Epithelial cell of proximal tubule (primary cell): ENCODE measurements at places on chromosomes 3 and 15. TPM values are rescaled to one million over a fixed set of nuclear protein-coding genes. Genes with fewer than 3 reads are reported as not detected.

DNA sequence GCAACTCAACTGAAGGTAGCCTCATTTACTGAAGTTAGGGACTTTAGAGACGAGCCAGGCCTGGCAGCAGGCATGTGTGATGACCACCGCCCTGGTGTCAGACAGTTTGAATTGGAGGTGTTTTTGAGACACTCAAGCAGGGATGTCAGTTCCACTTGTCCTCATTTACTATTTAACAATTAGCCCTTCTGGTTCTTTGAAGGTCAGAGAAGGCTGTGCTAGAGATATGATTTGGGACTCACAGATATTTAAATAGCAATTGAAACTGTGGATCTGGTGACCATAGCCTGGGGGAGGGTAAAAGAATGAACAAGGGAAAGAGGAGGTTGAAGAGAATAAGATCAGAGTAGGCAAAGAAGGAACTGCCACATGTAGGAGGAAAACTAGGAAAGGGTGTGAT, 74.6 kb downstream of the REC114 start:
- no peak for DNase-seq

- no peak for DNase-seq
Observed at GRCh38 chr3:142694225-142694624, 29.6 kb upstream of the TRPC1 start.

DNA sequence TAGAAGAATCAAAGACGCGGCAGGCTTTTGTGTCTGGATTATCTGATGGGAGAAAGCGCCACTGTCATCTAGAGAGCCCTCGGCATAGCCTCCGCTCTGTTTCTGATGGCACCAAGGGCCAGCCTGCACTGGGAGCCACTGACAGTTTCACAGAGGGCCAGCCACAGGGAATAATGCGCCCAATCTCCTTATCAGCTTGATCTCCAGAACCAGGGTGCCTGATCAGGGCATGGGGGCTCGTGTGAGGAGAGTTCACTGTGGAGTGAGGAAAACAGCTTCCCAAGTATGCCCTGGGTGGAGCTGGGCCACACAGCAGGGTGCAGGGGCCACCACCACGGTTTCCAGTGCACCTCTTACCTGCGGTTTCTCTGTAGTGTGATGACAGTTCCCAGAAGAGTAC, 29.8 kb upstream of the CLK3 start:
- no peak for DNase-seq

DNA sequence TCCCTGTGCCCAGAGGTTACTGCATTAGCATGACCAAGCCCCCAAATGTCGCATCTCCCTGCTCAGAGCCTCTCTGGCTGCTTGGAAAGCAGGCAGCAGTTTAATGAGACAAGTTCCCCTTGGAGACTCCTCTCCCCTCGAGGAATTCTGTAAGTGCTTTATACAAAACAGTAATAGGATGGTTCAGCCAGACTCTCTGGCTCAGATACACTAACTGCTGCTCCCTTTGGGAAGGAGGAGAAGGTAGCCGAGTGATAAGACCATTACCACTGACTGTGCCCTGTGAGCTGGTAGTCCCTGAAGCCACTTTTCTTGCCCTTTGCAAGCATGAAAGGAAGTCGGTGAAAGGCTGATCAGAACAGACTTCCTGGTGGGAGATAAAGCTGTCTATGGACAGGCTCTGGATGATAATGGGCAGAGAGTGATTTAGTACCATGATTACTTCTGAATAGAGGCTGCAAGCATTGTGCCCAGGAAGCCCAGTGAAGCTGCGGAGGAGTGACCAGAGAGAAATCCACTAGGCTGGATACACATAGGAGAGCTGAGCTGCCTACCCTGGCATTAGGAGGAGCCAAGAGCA, 100.8 kb downstream of the SEMA6D start:
- no peak for DNase-seq

GRCh38 chr3:136070953-136071949, 105.7 kb downstream of the PPP2R3A start:
- no peak for DNase-seq

- DNase-seq: no peak
Observed at GRCh38 chr3:12991481-12991837, 81.8 kb downstream of the IQSEC1 start.

GRCh38 chr3:129937717-129938116, 36.8 kb upstream of the TRH start:
- DNase-seq: no peak

DNA sequence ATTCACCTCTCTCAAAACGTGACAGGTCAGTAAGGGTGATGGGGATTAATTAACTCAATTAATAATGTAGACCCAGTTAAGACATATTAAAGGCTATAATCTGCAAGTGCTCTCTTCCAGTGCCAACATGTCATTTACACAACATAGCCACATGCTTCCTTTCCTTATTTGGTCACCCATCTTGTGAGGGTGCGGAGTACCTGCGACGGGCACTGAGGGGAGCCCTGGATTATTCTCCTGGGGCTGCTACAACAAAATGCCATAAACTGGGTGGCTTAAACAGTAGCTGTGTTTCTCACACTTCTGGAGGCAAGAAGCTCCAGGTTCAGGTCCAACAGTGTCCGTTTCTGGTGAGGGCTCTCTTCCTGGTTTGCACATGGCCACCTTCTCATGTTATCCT, 157.4 kb upstream of the LRTM1 start:
- DNase-seq: no peak

GRCh38 chr15:82936966-82937711, 15.4 kb downstream of the HOMER2 start:
- DNase-seq: no peak

DNA sequence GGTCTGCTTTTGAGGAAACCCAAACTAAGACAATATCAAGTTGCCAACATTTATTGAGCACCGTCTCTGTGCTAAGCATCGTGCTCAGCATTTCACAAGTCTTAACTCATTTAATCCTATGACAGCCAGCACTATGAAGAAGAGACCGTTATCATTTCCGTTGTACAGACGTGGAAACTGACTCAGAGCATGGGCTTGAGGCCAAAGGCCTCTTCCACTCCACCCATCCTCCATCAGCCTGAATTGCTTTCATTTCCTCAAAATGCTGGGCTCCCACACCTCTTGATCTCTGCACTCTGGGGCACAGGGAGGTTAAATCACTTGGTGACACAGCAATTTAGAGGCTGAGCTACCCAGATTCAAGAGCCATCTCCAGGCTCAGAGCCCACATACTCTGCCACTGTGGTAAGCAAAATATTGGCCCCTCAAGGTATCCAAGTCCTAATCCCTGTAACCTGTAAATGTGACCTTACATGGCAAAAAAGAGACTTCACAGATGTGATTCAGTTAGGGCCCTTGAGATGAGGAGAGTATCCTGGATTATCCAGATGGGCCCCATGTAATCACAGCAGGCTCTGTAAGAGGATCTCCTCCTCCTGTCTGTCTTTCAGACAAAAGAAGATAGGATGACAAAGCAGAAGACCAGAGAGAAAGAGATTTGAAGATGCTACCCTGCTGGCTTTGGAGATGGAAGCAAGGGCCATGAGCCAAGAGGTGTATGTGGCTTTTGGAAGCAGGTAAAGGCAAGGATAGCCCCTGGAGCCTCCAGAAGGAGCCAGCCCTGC, 24.3 kb upstream of the FLNB start:
- DNase-seq: no peak

- peak; percentile 43 for DNase-seq
Observed at GRCh38 chr3:189001559-189001958, 170.2 kb upstream of the TPRG1 start.

- no peak for DNase-seq
Observed at GRCh38 chr15:80093854-80094418, 34.5 kb downstream of the ZFAND6 start.

- DNase-seq: no peak
Observed at GRCh38 chr3:27079427-27080257, 289.5 kb downstream of the NEK10 start.

DNA sequence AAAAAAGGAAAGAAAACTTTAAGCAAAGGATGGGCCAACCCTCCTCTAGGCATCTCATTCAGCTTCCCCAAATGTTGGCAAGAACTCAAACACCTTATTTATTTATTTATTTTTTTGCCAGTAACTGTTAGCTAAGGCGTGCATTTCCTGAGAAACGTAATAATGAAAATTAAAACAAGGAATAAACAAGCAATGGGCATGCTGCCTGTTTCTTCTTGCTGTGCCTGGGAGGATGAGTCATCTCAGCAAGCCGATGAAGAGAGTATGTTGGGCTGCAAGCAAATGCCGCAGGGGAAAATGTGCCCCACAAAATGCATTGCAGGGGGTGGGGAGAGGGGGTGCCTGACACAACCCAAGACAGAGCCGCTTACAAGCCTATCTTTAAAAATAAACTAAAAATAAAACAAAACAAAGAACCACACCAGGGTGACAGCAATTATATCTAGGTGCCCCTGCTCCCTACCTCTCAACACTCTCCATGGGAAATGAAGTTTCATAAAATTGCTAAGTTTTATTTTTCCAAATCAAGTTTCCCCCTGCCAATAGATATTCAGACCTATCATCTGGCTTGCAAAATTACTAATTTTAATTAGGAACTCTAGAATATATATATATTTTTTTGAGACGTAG, 40.3 kb downstream of the EIF4E3 start:
- DNase-seq: no peak

GRCh38 chr15:69080295-69081248, 66.1 kb downstream of the NOX5 start:
- no peak for DNase-seq

DNA sequence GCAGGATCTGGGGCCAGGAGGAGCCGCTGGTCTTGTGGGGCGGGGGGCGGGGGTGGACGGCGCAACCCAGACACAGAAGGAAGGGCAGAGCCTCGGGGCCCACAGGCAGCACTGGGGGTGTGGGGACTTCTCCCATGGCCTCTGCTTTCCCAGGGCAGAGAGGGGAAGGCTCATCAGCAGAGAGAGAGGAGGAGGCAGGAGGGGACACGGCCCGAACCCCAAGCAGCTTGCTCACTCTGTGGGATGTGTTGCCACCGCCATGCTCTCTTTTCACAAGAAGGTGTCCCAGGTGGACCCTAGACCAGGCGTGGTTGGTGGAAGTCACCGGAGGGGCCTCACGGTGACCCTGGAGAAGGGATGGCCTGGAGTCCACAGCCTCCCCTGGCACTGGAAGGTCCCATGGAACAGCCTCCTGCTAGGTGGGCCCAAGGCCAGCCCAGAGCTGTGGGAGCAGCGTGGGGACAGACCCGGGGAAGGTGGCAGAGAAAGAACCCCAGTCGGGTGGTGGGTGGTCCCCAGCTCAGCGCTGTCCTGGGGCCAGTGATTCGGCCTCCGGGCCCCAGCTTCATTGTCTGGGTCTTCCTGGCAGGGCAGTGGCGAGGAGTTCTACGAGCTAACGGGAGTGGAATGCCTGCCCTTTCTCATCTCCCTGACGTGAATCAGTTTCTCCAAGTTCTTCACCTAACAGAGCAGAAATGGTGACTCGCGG, 46.8 kb upstream of the PCSK6 start:
- no peak for DNase-seq

DNA sequence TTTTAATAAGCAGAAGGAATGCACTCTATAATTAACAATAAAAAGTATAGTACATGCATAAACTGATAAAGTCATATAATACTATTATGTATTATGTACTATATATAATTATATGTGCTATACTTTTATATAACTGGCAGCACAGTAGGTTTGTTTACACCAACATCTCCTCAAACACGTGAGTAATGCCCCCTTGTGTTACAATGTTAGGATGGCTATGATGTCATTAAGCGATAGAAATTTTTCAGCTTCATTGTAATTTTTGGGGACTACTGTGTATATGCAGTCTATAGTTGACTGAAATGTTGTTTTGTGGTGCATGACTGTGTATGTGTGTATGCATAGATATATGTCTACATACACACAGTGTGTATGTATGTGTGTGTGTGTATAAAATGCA, 100.6 kb downstream of the SLMAP start:
- DNase-seq: no peak

DNA sequence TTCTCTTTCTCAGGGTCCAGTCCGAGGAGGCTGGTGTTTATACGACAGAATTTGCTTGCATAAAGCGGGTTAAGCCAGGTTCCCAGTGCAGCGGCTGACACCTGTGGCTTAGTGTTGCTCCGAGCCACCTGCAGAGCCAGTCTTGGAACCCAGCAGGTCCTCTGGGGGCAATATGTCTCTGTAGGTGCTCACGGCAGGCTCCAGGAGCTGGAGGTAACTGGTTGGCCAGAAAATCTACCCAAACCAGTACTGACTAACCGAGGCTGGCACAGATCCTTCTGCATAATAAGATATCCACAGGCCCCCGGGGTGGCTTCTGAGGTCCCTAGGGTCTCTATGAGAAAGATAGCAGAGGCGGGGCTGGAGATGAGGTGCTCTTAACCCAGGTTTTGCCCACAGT, 3.2 kb downstream of the MGLL start:
- no peak for DNase-seq

DNA sequence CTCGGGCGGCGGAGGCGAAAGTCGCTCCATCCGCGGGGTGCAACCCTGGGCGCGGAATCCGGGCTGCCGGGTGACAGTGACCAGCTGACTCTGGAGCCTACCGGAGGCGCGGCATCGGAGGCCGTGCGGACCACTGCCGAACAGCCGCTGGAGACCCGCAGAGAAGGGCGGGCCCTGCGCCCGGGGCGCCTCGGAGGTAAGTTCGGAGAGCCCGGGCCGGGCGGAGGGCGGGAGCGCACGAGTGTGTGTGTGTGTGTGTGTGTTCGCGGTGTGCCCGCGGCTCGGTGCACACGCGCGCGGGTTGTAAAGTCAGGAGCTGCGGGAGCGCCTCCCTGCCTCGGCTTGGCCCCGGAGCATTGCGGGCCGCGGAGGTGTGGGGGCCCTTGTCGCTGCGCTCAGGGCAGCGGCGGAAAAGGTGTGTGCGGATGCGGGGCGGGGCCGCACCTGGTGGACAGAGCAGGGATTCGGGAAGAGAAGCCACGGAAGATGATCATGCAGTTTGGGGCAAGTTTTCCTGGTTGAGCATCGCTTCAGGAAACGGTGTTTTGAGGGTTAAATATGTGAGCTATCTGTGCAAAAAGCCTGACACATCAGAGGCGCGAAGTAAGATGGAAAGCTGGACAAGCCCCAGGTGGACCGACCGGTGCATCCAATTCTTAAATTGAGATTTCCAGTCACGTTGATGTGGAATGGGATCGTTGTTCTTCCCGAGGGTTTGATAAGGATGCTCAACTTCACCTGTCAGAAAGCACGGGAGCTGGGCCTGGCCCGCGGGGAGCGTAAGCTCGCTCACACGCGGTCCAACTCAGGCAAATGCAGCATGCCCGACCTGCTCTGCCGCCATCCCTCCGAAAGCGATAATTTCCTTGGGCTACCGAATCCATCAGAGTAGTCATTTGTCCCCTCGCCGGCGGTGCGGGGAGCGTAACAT, 474 bp downstream of the MINAR1 start:
- no peak for DNase-seq

- DNase-seq: no peak
Observed at GRCh38 chr15:62164014-62164395, 1.1 kb downstream of the C2CD4B start.

- DNase-seq: no peak
Observed at GRCh38 chr15:66714543-66714981, 12.5 kb downstream of the SMAD6 start.

The HHATL gene
- total RNA-seq: not detected in 2 replicates

The CCR3 gene
- total RNA-seq: not detected in 2 replicates

The SPRED1 gene
- total RNA-seq: 12.3 and 14.2 TPM in 2 replicates

The CMTM7 gene
- 31.9 and 71.4 TPM in 2 replicates for total RNA-seq

The STRIT1 gene
- not detected in 2 replicates for total RNA-seq

The XCR1 gene
- not detected in 2 replicates for total RNA-seq

The IMPG2 gene
- total RNA-seq: under 0.01 TPM in 2 replicates

The RASGRF1 gene
- 1.5 and 5.9 TPM in 2 replicates for total RNA-seq

The PCLAF gene
- total RNA-seq: 65.5 and 107 TPM in 2 replicates

The DLL4 gene
- 0.07 and 0.69 TPM in 2 replicates for total RNA-seq

The GATM gene
- total RNA-seq: 4.7 and 9.9 TPM in 2 replicates

The UBAP1L gene
- 0.07 and 0.23 TPM in 2 replicates for total RNA-seq

The TEX55 gene
- 0.06 TPM in 1 of 2 replicates, not detected in the other for total RNA-seq

The CORO2B gene
- 13.5 and 18.3 TPM in 2 replicates for total RNA-seq

The MAP6D1 gene
- total RNA-seq: 11.9 and 14.4 TPM in 2 replicates

The GHRL gene
- total RNA-seq: not detected in 2 replicates

The SNRPN gene
- 118 and 189 TPM in 2 replicates for total RNA-seq

The WDR49 gene
- total RNA-seq: not detected in 2 replicates
